ENCODE measurements at places on chromosomes 6 and 20.

DNA sequence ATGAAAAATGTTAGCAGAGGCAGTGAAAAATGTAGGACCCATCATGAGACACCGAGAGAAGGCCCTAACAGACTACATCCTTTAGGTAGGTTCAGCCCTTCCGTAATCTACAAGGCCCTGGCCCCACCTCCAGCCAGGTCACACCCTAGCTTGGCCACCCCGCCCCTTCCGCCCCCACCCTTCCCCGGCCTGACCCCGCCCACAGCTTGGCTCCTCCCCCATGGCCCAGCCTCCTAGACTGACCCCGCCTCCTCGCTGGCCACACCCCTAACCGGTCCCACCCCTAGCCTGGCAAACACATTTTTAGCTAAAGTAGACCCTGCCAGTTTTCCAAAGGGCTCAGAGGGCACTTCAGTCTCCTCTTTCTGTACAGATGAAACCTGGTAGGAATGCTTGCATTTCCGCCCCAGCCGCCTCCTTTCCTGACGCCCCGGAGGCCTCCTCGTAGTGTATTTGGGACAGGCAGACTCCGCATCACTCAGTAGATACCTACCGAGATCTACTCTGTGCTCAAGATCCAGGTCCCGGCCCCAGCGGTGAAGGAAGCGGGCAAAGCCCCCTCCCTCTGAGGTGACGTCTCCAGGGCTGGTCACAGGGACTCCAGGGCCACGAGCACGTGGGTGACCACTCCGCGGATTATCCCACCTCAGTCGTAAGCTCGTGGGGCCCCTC is 443.5 kb downstream of the PREX1 start:
- no peak for DNase-seq

- DNase-seq, result no peak
These were observed 125.3 kb upstream of the EXOC2 start for GRCh38 chr6:818196-818595.

DNA sequence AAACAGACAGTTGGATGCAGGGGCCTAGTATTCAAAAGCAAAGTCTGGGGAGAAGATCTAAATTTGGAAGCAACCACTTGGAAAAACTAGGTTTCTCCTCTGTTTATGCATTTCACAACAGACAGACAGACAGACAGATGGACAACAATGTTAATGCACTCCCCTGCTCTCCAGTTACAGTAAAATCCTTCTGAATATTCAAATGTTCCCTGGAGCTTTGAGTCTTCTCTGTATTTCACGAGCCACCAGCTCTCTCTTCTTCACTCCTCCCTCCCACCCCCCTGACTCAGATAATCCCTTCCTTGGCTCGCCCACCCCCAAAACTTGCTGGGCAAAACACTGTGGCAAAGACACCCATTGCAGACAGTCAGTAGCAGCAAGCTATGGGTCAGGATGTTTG is 129.3 kb upstream of the TOP1 start:
- DNase-seq, result no peak

GRCh38 chr6:140540743-140541142 is 1166.3 kb upstream of the CITED2 start:
- no peak for DNase-seq

GRCh38 chr6:6392214-6393068 is 72.0 kb upstream of the F13A1 start:
- no peak for DNase-seq

- DNase-seq, result no peak
These were observed 32.1 kb upstream of the ID4 start for GRCh38 chr6:19805129-19805481.

DNA sequence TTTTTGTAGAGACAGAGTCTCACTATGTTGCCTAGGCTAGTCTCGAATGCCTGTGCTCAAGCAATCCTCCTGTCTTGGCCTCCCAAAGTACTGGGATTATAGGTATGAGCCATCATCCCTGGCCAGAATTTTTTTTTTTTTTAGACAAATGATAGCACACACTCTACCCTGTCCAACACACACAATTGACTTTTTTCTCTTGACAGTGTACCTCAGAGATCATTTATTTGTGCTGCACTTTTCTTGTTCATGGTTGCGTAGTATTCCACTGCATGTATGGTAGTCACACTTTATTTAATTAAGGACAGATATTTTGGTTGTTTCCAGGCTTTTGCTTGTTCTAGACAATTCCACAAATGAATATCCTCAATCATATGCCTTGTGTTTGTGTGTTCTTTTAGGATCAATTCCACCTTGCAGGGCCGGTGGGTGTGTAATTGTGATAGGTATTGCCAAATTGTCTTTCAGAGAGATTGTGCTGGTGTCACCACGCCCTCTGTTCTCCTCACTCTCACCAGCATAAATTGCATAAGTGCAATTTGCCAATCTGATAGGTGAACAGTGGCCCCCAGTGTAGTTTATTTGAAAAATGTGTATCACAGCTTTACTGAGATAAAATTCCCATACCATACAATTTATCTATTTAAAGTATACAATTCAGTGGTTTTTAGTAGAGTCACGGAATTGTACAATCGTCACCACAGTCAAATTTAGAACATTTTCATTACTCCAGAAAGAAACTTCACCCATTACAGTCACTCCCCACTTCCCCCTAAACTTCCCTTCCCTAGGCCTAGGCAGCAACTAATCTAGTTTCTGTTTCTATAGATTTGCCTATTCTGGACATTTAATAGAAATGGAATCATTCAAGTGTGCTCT is 20.1 kb downstream of the SRC start:
- DNase-seq, result no peak

GRCh38 chr6:4941782-4942672 is 61.8 kb downstream of the RPP40 start:
- peak; percentile 9 for DNase-seq

GRCh38 chr6:144793744-144794143 is 508.6 kb downstream of the UTRN start:
- DNase-seq, result no peak

- no peak for DNase-seq
These were observed 689 bp upstream of the KCNB1 start for GRCh38 chr20:49483018-49483695.

GRCh38 chr6:158620963-158621693 is 23.4 kb downstream of the DYNLT1 start:
- no peak for DNase-seq

- DNase-seq, result no peak
These were observed 28.0 kb upstream of the MCM9 start for GRCh38 chr6:118963003-118963402.

DNA sequence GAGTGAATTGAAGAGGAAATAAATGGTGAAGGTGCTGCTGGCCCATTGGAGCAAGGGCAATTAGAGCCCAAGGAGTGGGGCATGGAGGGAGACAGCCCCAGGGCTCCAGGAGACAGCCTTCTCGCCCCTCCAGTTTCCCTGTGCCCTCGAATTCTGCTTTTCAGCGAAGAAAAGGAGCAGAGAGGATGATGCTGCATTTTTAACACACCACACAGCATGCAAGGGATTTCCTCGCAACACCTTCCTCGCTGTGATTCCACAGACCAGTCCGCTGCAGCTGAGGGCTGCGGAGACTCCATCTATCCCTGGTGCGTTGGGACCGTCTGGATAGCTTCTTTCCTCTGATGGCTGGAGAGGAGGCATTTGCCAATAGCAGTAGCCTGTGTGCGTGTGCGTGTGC is 41.7 kb downstream of the PTCHD4 start:
- DNase-seq, result no peak

DNA sequence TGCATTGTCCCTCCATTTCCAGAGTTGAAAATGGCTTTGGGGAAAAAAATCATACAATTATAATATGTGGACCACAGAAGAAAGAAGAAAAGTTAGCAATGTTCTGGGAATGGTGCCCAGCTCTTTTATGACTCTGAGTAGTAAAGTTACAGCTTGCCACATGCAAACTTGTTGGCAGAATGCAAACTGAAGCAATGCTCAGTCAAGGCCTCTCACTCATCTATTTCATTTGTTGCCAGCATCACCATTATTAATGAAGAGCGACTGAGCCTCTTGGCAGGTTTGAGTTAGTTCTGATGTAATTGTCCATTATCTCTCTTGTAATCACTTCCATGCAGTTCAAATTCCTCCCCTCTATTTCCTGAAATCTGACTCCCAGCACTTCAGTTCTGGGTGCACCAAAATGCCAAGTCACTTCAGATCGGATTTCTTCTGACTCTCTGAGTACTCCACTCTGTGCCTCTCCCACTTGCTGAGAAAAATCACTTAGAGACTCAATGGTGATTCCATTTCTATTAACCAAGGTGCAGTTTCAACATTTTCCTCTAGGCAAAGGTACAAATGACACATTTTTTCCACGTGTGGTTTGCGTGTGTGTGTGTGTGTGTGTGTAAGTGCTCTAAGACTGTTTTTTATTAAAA is 154.4 kb upstream of the STMND1 start:
- DNase-seq, result no peak

DNA sequence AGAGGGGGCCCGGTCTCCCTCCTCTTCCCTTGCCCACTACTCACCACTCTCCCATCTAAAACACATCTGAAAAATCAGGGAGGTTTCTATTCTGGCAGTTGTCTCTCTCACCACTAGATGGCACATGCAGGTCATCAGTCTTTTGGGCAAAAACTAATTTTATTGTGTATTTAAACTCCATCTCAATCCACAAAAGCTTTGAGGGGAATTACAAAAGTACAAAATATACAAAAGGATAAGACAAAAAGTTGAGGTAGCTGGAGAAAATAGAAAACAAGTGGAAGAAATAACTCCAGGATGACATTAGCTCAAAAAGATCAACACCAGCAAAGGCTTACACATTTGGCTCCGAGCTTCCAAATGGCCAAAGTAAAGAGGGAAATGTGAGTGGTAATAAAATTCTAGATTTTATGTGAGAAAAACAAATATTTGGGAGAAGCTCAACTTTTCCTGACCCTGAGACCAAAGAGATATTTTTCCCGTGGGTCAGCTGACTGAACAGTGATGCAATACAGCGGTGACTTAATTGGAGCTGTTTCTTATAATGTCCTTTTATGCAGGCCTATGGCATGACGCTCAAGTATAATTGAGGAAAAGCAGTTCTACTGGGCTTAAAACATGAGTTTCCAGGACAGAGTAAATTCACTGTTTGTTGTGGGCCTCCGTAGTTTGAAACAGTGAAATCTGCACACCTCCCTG is 79.8 kb upstream of the CHD6 start:
- no peak for DNase-seq

GRCh38 chr20:51388756-51389542 is 153.6 kb downstream of the NFATC2 start:
- DNase-seq, result no peak

DNA sequence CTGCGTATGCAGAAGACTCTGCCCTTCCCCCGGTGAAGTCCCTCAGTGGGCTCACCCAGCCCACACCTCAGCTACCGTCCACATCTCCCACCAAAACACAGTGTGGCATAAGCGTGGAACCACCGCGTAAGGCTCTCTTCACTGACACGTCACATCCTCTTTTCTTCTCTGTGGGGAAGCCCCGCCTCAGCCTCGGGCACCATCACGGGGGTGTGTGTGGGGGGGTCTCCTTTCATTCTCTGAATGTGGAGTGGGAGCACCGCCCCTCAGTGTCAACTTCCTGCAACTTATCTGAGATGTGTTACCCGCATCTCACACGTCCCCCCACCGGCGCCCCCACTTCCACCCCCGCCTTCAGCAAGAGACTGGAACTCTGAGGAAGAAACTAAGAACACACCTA is 388.4 kb upstream of the JARID2 start:
- DNase-seq, result peak; percentile 86

DNA sequence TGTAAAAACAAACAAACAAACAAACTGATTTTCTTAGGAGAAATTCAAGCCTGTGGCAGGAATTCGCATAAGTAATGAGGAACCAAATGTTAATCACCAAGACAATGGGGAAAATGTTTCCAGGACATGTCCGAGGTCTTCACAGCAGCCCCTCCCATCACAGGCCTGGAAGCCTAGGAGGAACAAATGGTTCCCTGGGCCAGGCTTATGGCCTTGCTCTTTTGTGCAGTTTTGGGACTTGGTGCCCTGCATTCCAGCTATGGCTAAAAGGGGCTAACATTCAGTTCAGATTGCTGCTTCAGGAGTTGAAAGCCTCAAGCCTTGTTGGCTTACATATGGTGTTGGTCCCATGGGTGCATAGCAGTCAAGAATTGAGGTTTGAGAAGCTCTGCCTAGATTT is 1372.7 kb upstream of the CITED2 start:
- DNase-seq, result no peak

GRCh38 chr6:14598017-14598864 is 480.7 kb downstream of the CD83 start:
- DNase-seq, result no peak

DNA sequence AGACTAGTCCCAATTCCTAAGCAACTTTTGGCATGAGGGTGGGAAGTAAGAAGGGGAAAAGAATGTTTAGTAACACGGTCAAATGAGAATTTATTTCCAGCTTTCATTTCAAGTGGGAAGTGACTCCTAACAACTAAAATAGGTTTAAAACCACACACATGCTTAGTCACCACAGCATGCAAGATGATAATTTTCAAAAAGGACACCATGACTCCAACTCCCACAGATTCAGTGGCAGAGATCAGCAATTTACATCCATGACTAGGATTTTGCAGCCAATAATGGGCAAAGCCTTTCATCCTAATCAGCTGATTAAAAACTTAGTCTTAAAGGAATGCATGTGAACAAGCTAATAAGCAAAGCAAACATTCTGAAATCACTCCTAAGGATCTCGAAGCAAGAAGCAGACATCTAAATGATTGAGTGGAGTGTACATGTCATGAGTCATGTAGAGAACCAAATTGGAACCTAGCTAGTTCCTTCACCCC is 48.1 kb upstream of the GCLC start:
- no peak for DNase-seq

DNA sequence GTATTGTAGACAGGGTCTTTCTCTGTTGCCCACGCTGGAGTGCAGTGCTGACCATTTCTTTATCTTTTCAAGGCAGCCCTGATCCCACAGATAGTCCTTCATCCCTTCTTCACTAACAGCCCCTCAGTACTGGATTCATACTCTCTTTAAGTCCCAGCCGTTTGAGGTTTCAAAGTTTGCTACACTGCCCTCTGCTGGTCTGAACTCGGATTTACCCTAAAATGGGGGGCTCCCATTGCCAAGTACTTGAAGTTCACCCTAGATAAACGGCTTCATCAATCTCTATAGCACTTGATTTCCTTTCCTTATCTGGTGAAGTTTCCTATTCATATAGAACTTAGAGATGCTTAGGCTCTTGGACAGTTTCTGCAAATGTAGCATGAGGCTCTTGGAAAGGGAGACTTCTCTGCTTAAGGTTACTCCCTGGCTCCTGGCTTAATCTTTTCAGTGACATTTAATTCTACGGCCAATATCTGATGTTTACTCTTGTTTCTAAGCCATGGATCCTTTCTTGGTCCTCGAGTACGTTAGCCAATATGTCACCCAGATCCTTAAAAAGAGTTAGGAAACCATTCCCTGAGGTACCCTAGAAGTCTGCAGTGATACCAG is 21.4 kb upstream of the PREP start:
- DNase-seq, result peak; percentile 29

DNA sequence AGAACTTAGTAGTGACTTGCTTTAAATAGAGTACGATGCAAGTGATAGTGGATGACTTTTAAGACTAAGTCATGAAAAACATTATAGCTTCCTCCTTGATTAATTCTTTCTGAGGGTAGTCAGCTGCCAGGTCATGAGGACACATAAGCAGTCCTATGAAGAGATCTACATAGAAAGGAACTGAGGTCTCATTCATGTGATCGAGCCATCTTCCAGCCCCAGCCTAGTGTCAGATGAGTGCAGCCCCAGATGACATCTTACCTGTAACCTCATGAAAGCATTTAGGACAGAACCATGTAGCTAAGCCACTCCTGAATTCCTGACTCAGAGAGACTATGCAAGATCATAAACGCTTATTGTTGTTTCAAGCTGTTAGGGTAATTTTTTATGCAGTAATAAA is 67.7 kb downstream of the AK9 start:
- DNase-seq, result no peak
